ENCODE measurements at places on chromosomes 16 and 17.

DNA sequence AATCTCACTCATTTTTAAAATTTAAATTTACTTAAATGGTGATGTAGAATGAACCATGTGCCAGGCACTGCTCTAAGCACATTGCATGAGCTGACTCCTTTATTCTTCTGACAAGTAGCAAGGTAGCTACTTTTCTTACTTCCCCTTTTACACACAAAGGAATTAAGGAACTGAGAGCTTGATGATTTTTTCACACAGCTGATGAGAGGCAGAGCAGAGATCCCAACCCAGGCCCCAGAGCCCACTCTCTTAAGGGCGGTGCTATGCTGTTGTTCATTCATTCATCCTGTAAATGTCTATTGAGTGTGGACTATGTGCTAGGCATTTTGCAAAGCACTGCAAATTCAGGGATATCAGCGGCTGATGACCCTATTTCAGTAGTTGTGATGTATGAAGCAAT, 17.9 kb downstream of the SEC14L5 start:
- DNase-seq: no peak

- no peak for DNase-seq
These were observed 66.6 kb upstream of the CLEC18B start for GRCh38 chr16:74487634-74488495.

GRCh38 chr17:61731330-61731729, 132.0 kb downstream of the BRIP1 start:
- DNase-seq: no peak

DNA sequence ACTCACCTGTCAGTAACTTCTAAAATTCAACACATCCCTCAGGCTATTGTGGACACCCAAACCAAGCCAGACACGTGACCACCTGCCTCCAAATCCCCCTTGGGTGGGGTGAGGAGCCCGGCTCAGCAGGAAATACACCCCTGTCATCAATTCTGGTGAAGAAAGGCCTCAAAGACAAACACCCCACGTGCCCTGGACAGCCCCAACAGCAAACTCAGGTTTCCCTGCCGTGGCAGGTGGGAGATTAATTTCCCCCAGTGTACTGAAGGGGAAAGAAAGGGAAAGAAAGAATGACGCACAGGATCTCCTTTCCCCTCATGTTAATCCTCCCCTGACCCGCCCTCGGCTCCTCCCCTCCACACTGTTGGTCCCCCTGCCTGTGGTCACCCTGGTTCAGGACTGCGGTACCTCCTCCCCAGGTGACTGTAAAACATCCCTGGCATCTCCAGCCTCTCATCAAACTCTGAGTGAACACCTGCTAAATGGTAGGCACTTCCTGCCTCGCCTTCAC, 98.3 kb downstream of the ZNF423 start:
- no peak for DNase-seq

- DNase-seq: no peak
These were observed 9.7 kb upstream of the NOG start for GRCh38 chr17:56583772-56584171.

- no peak for DNase-seq
These were observed at the start of gene KIF2B for GRCh38 chr17:53822764-53823163. TSS of gene KIF2B (plus strand) at chr17:53822927. CDS start at chr17:53823034, 107 bp downstream.

- no peak for DNase-seq
These were observed 16.4 kb downstream of the SGF29 start for GRCh38 chr16:28569968-28570752.

- DNase-seq: peak; percentile 62
These were observed 12.8 kb upstream of the CBX8 start for GRCh38 chr17:79809530-79810129.

DNA sequence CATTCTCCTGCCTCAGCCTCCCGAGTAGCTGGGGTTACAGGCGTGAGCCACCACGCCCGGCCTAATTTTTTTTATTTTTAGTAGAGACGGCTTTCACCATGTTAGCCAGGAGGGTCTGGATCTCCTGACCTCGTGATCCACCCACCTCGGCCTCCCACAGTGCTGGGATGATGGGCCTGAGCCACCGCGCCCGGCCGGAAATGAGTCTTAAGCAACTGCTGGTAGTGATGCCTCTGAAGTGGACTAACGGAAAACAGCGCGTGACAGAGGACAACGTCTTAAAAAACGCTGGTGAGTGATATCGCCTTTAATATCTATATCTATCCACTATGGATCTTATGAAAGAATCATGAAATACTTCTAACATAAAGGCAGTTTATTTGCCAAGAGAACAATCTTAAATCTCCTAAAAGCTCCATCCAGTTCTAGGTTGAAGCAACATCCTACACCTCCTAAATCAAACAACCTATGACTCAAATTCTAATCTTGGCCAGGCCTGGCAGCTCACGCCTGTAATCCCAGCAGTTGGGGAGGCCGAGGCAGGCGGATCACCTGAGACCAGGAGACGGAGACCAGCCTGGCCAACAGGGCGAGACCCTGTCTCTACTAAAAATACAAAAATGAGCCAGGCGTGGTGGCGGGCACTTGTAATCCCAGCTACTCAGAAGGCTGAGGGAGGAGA, 69.8 kb downstream of the NXN start:
- no peak for DNase-seq

- DNase-seq: no peak
These were observed at the start of gene RPRML for GRCh38 chr17:46979147-46979863. TSS of gene RPRML (minus strand) at chr17:46979253. CDS start at chr17:46979007, 246 bp downstream.

GRCh38 chr17:79814974-79815835, 18.3 kb upstream of the CBX8 start:
- peak; percentile 75 for DNase-seq

DNA sequence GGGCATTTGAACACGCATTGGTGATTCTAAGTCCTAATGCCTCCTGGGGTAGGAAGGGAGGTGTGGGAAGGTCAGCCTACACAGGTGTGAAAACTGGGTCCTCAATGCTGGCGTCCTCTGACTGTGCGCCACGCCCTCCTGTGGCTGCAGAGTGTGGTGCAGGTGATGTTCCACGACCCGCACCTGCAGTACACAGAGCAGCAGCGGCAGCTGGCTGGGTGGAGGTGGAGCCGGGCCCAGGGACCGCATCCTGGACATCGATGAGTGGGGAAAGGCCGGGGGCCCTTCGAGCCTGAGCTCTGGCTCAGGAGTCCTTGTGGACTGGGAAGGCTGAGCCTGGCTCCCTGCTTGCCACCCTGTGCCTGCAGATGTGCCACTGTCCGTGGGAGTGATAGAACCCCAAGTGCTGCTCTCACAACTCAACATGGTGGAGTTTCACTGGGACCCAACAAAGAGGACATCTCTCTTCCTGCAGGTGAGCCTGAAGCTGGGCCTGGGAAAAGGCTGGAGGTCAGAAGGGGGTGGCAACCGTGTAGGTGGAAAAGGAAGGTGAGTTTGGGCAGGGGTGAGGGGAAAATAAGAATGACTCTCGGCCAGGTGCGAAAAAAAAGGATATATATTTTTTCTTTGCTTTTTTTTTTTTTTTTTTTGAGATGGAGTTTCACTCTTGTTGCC, 14.0 kb upstream of the STAC2 start:
- DNase-seq: peak; percentile 94

DNA sequence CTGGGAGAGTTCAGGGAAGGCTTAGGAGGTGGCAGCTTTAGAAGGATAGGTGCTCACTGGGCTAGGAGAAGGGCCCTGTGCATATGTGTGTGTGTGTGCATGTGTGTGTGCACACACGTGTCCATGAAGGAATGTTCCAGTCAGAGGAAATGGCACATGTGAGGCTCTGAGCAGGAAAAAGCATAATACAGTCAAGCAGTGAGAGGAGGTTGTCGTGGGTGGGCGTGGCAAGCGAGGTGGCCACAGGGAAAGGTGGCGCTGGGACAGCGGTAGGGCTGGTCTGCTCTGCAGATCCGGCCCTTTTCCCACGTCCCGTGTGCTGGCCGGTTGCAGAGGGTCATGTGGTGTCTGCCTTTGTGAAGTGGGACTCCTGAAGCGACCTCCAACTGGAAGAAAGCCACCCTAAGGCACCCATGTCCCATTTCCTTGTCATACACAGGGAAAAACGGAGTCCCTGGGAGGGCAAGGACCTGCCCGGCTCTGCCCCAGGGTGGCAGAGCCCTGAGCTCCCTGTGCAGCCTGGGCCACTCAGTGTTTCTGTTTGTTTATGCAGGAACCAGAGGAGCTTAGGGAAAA, 40.1 kb downstream of the NT5M start:
- no peak for DNase-seq

GRCh38 chr16:87344931-87345631, 27.9 kb upstream of the C16orf95 start:
- no peak for DNase-seq

GRCh38 chr16:7561908-7562405, 229.3 kb downstream of the RBFOX1 start:
- no peak for DNase-seq

DNA sequence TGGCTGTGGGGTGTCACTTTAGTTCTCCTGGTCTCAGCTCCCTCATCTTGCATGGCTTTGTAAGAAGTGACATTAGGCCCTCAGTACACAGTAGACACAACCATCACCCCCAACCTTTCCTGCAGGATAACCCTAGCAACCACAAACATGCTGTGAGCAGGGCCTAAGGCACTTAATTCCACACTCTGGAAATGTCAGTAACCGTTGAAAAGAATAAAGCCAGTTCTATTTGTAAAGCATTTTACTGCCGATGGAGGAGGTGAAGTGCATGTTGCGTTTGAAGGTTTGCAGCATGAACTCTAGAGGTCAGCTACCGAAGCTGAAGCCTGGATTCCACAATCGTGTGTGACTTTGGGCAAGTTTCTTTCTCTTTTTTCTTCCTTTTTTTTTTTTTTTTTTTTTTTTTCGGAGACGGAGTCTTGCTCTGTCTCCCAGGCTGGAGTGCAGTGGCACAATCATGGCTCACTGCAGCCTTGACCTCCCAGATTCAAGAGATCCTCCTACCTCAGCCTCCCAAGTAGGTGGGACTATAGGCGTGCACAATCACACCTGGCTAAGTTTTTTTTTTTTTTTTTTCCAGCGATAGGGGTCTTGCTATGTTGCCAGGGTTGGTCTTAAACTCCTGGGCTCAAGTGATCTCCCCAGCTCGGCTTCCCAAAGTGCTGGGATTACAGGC, 26.1 kb upstream of the TOB1 start:
- DNase-seq: no peak

DNA sequence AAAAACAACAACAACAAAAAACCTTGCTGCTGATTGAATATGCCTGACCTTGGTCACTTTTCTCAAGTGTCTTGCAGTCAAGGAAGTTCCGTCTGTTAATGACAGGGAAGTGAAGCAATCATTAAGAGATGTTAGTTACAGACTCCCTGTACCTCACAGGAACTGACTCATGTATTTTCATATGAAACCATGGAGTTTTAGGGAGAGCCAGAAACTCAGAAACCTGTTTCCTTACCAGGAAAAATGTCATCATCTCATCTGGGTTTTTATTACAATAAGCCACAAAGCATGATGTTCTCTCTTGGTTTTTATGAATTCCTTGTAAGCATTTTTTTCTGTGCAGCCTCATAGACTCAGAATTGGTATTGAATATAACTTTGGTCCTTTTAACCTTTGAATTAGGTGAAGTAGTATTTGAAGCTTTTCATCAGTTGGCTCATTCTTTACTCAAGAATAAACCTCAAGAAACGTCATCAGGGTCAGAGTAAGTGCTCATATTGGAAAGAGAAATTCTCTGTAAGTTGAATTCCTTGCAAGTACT, 10.3 kb downstream of the LYRM1 start:
- no peak for DNase-seq

DNA sequence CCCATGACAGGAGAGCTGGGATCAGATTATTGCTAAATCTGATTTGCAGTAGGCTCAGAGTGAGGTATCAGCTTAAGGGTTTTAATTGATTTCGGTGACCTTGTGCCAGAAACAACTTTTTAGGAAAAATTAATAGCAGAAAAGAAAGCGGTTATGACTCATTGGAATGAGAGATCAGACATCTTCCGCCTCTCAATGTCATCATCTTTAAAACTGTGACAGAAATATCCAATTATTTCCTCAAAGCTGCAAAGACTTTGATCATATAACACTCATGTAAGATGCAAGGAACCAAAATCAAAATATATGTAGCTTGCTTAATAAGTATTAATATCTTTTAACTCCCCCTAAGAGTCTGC, 190.1 kb upstream of the FOXF1 start:
- DNase-seq: no peak

DNA sequence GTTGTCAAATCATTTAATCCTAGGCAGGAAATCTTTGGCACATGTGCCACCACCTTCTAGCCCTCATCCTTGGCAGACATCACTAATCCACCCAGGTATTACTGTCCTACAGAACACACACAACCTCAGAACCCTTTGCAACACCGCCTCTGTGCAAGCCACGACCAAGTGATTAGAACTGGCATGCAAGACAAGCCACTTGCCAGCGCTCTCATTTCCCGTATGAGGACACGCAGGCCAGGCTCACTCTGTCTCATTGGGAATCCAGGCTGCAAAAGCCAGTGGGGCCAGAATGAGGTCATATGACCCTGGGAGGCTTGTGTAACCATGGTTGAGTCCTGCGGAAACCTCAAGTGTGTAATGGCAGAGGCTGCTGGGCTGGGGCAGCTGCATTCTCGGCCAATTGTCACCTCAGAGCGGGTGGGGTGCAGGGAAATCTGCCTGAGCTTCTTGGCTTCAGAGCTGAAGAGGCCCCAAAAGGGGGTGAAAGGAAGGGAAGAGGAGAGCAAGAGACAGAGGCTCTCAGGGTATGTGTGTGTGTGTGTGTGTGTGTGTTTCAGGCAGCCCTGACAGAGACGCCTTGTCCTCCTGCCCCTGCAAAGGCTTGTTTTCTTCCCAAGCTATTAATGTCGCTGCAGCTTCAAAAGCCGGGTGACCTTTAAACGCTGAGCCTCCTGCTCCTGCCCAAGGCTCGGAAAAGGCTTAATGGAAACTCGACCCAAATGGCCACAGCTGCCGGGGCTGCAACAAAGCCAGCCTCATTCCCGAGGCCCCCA, 43.2 kb upstream of the MRPS23 start:
- no peak for DNase-seq

- DNase-seq: no peak
These were observed 190.4 kb downstream of the WWOX start for GRCh38 chr16:78289844-78290277.

DNA sequence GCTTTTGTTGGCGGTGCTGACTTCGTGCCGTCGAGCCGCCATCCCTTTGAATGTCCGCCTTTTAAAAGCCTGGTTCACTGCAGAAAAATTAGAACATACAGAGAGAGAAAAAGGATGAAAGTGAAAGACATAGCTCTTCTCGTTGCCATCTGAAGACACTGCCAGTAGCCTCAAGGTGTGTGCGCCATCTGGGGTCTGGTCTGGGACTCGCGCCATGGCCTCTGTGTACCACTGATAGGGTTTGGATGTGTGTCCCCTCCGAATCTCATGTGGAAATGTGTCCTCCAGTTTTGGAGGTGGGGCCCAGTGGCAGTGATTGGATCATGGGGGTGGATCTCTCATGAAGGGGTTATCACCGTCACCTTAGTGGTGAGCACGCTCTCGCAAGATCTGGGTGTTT, 15.5 kb downstream of the GSE1 start:
- no peak for DNase-seq

- DNase-seq: no peak
These were observed 1.0 kb downstream of the TMEM92 start for GRCh38 chr17:50275279-50275678.

GRCh38 chr17:2061441-2061958, 6.6 kb downstream of the HIC1 start:
- no peak for DNase-seq

DNA sequence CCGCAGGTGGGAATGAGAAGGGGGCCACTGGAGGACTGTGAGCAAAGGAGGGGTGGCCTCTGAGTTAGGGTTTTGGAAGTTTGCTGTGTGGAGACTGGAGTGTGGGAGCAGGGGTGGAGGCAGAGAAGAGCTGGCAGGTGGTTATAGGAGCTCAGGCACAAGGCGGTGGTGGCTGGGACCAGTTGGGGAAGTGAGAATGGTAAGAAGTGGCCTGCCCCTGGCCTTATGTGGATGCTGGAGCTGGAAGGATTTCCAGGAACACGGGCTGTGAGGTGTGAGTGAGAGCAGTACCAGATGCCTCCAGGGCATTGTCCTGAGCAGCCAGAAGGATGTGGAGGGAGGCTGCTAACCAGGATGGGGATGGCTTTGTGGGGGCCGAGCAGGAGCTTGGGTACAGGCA, 277.2 kb downstream of the SNX29 start:
- no peak for DNase-seq
